ENCODE measurements at places on chromosomes 2 and 18. TPM values are rescaled to one million over a fixed set of nuclear protein-coding genes. Genes with fewer than 3 reads are reported as not detected.

- DNase-seq = no peak
These were observed 25.5 kb upstream of the YWHAQ start for GRCh38 chr2:9656270-9656766.

- no peak for DNase-seq
These were observed 558 bp upstream of the GAREM2 start for GRCh38 chr2:26172189-26172870.

- no peak for DNase-seq
These were observed 22.5 kb downstream of the STAT4 start for GRCh38 chr2:191128172-191128910.

- DNase-seq = peak; percentile 54
These were observed 1.7 kb downstream of the EPHA4 start for GRCh38 chr2:221570321-221570935.

DNA sequence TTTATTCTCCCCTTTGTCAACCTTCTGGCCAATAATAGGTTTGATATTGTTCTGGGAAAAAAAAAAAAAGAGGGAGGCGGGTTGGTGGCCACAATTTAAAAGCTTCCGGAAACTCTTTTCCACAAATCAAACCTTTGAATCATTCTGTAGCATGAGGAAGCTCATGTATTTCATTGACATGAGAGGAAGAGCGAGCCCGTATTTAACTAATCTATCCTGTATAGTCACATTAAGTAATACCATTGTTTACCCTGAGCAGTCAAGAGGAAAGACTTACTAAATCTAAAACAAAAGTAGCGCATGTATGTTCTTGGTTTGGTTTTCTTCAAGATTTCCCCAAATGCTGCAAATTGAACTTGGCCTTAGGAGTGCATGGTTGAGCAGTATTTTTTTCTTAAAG is 120.1 kb downstream of the NCKAP5 start:
- DNase-seq = no peak

DNA sequence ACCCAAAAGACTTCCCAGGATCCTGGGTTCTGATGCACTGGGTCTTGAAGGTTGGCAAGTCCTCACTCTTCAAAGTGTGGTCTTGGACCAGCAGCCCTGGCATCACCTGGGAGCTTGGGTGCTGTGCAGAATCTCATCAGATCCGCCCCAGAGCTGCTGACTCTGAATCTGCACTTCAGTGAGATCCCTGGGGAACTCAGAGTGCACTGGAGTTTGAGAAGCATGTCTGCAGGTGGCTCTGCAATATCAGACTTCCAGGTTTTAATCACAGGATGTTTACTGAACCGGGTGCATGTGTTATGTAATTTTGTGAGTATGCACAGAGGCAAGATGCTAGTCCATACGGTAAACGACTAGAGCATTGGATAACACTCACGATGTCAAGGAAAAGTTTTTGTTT is 58.0 kb upstream of the BOD1L2 start:
- no peak for DNase-seq

DNA sequence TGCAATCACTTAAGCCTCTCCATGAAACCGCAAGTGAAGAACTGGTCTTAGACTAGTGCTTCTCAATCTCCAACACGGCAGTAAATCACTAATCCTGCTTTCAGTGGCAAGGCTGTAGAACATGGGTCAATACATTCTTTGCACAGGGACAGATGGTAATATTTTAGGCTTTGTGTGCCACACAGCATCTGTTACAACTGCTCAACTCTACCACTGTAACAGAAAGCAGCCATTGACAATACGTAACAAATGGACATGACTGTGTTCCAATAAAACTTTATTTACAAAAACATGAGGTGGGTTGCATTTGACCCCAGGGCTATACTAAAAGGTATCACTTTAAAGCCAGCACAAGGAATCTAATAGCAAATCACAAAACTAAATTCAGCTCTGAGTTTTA is 51.1 kb downstream of the RNF152 start:
- no peak for DNase-seq

DNA sequence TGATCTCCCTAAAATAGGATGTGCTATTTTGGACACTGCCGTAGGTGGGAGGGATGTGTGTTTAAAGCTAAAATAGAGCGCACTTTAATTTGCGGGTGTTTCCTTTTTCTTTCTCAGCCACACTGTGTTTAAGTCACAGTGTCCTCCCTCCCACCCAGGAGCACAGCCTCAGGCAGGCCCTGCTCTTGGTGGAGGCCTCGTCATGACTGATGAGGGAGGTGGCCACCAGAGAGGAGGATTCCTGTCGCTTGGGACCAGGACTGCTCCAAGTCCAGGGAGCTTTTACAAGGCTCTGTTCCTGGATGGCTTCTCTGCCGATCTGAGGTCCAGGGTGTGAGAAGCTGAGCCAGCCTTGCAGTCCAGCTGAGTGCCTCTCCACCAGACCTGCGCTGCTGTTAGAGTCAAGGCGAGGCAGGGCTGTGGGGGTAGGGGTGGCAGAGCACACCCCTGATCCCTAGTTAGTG is 33.5 kb downstream of the INPP4A start:
- no peak for DNase-seq

HDHD2 gene
- total RNA-seq = 14.0 TPM

POMC gene
- total RNA-seq = not detected

PLCD4 gene
- total RNA-seq = 0.32 TPM

PTH2R gene
- total RNA-seq = not detected
